Naive B cell (primary cell): ENCODE measurements at places on chromosomes 1 and 21. TPM values are rescaled to one million over a fixed set of nuclear protein-coding genes. Genes with fewer than 3 reads are reported as not detected.

The IFNLR1 gene
- polyA plus RNA-seq = 17.2 TPM

The PPP1R15B gene
- 39.0 TPM for polyA plus RNA-seq

DNA sequence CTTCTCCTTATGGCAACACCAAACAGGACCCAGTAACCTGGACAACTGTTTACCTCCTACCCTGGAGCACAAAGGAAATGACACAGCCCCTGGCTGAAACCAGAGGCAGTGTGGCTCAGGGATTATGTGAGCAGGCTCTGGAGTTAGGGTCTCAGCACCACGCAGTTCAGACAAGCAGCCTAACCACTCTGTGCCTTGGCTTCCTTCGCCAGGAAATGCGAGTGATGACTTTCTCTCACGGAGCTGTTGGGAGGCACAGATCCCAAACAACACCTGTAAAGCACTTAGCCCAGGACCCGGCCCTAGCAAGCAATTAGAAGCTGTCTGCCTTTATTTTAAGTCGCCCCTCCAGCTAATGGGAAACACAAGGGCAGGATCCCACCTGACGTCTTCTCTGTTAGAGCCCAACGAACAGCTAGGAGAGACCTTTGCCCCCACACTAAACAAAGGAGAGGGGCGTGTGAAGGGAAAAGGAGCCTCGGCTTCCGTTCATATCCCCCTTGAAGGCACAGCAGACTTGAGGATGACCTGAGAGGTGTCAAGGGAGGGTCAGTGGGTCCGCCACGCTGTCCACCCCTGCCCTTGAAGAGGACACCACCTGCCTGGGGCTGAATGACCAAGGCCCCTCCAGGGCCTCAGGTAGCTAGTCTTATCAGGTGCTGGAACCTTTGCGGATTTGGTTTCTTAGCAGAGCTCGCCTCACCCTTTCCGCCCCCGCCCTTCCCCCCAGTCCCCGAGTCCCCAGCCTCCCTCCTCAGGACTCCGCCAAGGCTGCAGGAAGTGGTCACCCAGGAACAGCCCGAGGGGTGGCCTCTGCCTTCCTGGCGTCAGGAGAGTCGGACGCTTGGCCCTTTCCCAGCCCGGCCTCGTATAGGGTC, 860 bp downstream of the TMEM63A start:
- peak overlapping the region; percentile 93 for H3K27ac ChIP-seq
- peaks cover 45% of the 10 kb centered on the region for H3K4me1 ChIP-seq
- H3K36me3 ChIP-seq = no peaks in the 10 kb centered on the region
- H3K27me3 ChIP-seq = no peaks in the 10 kb centered on the region
- peak overlapping the region; percentile 91 for H3K4me3 ChIP-seq
- DNase-seq = no peak

DNA sequence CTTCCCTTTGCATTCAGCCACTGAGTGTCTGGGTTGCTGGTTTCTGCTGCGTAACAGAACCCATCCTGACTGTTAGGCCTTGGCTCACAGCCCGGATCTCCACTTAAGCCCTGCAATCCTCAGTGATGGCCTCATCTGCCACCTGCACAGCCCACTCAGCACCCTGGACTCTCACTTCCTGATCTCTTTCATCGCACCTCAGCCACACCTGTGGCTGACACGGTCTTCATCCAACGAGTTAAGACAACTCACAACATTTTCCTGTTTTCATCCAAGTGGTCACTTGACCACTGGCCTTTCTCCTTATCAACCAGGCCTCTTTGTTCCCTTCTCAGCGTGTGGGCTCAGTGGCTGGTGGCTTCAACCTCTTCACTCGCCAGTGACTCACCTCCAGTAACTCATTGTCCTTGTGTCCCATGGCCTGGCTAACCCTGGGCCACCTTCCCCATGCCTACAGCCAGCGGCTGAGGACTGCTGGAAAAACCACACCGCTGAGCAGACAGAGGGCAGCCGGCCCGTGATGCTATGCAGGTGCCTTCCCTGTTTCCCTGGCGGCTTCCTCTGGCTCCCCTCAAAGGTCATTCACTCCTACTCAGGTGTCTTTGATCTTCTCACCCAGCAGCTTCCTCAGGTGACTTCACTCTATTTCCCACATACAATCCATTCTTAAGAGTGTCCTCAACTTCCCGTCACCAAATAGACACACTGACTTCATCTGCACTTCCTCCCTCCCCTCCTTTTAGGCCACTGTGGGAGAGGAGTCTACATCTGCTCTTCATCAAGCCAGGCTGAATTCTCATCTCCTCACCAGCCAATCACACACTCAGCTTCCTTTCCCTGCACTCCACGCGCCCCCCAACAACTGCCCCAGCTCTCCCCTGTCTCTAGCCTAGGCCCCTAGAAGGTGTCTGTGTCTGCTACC, 19.9 kb upstream of the EDN2 start:
- no peak for DNase-seq
- H3K4me1 ChIP-seq = peaks cover 12% of the 10 kb centered on the region
- H3K27ac ChIP-seq = peak overlapping the region; percentile 43
- H3K27me3 ChIP-seq = no peaks in the 10 kb centered on the region

GRCh38 chr1:32983020-32983419, 18.4 kb upstream of the RNF19B start:
- peak overlapping the region; percentile 1 for H3K4me3 ChIP-seq
- DNase-seq = no peak
- H3K27me3 ChIP-seq = no peaks in the 10 kb centered on the region
- no peaks in the 10 kb centered on the region for H3K36me3 ChIP-seq

DNA sequence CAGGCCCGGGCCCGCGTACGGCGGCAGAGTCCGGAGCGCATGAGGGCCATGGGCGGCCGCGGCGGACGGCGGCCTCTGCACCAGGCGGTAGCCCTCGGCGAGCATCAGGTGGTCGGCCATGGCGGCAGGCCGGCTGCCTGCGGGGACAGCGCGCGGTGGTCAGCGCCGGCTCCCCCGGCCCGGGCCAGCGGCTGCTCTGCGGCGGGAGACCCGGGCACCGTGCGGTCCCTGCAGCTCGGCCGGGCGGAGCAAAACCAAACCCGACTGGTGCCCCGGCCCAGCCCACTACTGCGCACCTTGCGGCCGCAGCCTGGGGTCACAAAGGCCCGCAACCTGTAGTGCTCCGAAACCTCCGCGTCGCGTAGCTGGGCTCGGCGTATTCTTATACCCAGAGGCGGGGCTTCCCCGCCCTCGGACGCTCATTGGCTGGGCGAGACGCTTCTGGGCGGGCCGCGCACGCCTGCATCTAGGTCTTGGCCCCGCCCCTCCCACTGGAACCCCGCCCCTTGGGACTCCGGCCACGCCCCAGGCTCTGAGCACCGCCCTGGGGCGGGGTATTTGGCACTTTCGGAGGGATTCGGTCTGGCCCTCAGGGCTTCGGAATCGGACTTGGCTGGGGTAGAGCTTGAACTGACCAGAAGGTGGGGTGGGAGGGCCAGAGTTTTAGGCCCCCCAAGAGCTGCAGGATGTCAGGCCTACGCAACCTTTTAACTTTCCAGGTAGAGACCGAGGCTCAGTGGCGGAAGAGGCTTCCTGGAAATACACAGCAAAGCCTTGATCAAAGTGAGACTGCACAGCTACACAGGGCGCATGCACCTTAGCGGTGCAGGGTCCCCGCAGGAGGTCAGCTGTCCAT, at the start of gene CITED4:
Gene CITED4 (minus strand): TSS at position 356 of the 856 bp plus-strand sequence. CDS start 236 bp downstream, at position 120.
- peaks cover 9% of the 10 kb centered on the region for H3K4me1 ChIP-seq
- H3K36me3 ChIP-seq = no peaks in the 10 kb centered on the region
- DNase-seq = peak; percentile 91
- H3K27me3 ChIP-seq = peaks cover 21% of the 10 kb centered on the region
- H3K27ac ChIP-seq = peak within 1 kb of the TSS; percentile 73

DNA sequence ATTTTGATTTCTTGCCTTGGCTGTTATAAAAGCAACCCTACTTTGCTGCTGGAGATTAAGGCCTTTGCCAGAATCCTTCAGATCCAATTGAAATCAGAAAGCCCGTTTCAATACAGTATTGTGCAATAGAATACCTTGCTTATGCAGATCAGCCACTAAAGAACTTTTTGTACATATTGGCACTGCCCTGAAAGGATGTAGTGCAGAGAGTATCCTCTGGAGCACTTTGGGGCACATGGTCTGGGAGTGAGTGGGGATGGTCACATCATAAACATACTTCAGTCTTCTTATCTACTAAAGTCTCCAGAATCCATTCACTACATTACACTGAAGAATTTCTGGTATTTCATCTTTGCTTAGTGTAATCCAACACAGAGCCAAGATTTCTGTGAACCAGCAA, 189.0 kb downstream of the CENPF start:
- DNase-seq = no peak
- no peaks in the 10 kb centered on the region for H3K36me3 ChIP-seq
- H3K4me1 ChIP-seq = no peaks in the 10 kb centered on the region
